ENCODE measurements at places on chromosomes 11 and 22.

DNA sequence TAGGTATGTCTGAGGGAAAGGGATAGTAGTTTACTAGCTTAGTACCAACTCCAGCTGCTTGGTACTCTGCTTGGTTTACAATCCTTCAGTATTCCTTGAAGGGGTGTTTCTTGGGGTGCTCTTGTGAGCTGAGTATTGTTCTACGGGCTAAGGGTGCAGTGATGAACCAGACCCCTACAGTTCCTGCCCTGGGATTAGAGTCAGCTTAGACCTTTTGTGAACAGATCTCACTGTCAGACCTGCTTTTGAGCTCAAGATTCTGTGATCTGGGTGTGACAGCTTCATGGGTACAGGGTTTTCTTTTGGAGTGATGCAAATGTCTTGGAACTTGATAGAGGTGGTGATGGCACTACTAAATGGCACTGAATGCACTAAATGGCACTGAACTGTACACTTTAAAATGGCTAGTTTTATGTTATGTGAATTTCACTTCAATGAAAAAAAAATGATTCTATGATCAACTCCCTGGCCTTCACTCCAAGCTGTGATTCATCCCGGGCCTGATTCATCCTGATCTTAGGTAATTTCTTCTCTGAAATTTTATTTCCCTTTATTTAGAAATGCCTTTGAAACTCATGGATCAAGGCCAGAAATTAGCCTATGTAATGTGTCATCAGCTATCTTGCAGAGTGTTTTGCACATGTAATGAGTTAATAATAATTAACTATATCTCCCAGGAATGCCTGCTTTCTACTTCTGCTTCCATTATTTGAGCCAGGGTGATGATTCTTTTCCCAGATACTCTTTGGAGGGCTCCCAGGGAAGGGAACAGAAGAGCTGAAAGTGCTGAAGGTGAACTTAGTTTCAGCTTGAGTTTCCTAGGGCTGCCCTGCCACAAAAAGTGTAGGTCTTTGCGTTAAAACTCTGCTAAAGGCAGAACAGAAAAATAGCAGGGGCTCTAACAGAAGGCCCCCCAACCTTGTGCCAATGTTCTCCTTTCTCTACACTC, 87.9 kb downstream of the NCAM1 start:
- no peak for DNase-seq

- DNase-seq = peak; percentile 95
These were observed 12.4 kb downstream of the CRY2 start for GRCh38 chr11:45859661-45860140.

- DNase-seq = peak; percentile 78
These were observed 8.4 kb downstream of the DAGLA start for GRCh38 chr11:61688365-61689163.

GRCh38 chr22:44574057-44574639, 76.1 kb upstream of the RTL6 start:
- peak; percentile 70 for DNase-seq

- DNase-seq = peak; percentile 28
These were observed 86.6 kb upstream of the ARHGAP32 start for GRCh38 chr11:129278586-129279319.

GRCh38 chr11:121104312-121104762, 3.3 kb downstream of the TECTA start:
- DNase-seq = no peak

GRCh38 chr22:24200619-24201212, 19.4 kb downstream of the SUSD2 start:
- DNase-seq = no peak

DNA sequence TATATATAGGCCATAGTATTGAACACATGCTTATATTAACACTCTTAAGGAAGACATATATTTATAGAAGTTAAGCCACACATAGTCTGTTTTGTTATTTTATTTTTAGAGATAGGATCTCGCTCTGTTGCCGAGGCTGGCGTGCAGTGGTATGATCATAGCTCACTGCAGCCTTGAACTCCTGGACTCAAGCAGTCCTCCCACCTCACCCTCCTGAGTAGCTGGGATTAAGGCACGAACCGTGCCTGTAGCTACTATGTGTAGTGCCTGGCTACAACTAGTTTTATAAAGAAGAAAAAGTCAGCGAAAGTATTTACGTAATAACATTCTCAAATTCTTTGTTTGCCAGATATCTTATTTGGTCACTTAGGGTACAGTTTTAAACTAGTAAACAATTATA, 5.6 kb upstream of the UCP2 start:
- DNase-seq = no peak

GRCh38 chr22:45009606-45010531, at the start of gene PHF21B:
Gene PHF21B, minus strand, starts transcription at chr22:45010005. Its CDS starts 456 bp downstream, at chr22:45009549.
- DNase-seq = peak; percentile 58

- no peak for DNase-seq
These were observed 5.9 kb downstream of the CADM1 start for GRCh38 chr11:115498354-115498753.

- no peak for DNase-seq
These were observed 15.5 kb downstream of the OR51B6 start for GRCh38 chr11:5366856-5367255.

DNA sequence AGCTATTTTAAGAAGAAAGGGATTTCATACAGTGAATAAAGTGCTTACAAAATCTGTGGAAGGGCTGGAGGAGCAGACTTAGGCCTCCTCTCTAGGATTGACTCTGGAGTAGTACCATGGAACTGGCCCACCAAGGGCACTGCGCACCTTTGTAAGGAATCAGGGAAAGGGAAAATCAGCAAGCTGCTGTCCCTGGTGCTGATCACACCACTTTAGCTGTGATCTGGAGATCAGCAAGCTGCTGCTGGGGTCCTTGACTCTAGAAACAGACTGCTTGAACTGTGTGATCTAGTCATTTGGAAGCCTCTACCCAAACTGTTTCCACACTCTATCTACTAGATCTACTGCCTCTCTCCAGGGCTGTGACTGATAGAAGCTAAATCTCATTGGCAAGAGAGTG, 18.4 kb upstream of the TECTA start:
- no peak for DNase-seq

GRCh38 chr11:68841718-68842426, at the start of gene CPT1A:
Gene CPT1A, minus strand, starts transcription at chr11:68841916. Its CDS starts 26,442 bp downstream, at chr11:68815474.
- DNase-seq = peak; percentile 87

GRCh38 chr11:2564008-2564530, 119.3 kb downstream of the KCNQ1 start:
- DNase-seq = no peak

DNA sequence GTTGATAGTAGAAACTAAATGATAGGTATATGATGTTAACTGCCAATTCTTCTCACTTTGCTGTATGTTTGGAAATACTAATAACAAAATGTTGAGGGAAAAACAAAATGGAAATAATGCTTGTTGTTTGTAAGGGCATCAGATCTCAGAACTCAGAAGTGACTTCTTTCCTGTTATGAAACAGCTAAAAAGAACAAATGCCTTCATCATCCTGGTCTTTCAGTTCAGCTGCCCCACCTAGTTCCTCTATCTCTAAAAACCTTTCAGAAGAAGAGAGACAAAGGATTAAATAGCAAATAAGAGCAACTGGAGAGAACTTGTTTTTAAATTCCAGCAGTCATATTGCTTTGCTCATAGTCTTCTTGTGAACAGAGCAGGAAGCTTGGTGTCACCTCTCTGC, 345.3 kb upstream of the NCAM1 start:
- no peak for DNase-seq

DNA sequence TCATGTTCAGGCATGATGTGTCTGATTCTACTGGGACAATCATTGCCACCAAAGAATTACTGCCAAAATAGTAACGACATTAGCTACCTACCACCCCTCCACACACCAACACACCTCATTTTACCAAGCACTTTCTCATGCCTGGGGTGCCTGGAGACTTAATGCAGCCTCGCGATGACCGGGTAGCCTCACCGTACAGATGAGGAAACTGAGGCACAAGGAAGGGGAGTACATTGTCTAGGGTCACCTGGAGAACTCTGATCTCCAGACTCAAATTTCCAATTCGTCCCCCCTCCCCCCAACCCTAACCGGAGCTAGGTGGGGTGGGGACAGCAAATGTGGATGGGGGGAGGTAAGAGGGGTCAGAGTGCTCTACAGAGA, 2.7 kb upstream of the RTN4RL2 start:
- DNase-seq = no peak

DNA sequence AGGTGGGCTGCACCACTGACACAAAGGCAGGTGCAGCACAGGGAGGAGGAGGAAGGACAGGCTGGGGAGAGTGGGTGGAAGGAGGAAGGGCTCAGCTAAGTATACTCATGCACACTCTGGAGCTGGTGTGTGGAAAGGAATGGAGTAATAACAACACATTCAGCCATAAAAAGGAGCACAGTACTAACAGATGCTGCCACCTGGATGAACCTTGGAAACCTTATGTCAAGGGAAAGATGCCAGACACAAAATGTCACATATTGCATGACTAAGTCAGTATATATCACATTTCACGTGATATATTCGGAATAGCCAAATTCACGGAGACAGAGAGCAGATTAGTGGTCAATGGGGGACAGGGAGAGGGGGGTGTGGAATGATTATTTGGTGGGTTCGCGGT, 389.6 kb upstream of the SYN3 start:
- DNase-seq = no peak

- DNase-seq = no peak
These were observed 512 bp upstream of the GRIA4 start for GRCh38 chr11:105609341-105609781.

DNA sequence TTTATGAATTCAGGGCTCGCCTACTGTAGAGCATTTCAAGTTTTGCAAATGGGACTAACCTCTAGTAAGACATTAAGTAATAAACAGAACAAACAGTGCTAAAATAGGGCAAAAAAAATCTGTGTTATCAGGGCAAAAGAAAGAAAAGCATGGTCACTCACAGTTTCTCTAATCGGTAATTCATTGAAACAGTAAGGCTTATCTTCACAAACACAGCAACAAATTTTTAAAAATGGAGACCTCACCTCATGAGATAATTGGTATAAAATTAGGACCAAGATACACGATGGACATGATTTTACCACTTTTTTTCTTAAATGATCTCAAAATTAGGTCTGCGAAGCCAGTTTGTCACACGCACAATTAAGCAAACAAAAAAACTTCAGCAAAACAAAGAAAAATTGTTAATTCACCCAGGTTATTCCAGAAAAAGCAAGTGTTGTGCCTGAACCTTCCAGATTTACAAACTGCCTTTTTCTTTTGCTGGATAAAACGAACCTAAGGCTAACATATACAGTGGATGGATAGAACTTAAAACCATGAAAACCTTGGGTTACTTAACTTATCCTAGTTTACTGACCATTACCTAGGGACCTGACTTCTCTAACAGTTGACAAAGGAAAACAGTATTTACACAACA, 1.4 kb downstream of the TMEM123 start:
- no peak for DNase-seq

DNA sequence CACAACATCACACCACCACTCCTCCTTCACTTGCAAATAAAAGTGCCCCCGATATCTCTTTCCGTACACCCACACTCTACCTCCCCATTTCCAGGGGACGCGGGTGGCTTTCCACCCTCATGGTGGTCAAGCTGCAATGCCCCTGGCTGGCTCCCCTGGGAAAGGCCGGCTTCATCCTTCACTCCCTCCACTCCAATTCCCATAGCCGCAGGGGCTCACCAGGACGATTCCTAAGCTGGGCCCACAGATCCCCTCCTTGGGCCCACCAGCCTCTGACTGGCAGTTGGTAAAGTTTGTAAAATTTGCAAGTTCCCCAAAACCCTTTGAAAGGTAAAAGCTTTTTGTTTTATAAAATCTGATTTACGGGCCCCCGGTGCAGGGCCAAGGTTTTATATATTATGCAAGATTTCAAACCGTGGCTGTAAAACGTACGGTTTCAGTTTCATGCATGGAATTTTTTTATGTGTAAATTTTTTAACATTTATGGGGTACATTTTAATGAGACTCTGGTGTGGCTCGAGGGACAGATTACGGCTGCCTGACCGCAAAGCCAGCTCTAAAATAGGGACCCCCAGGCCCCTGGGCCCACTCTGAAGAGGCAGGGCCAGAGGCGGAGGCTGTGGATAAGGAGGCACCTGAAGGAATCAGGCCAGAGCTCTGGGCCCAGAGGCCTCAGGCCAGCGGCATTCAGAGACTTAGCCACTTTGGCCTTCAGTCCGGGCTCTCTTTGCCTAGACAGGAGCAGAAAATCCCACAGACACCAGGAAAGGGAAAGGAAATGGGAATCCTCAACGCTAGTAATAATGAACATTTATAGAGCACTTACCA, 106.5 kb downstream of the FEZ1 start:
- DNase-seq = no peak

DNA sequence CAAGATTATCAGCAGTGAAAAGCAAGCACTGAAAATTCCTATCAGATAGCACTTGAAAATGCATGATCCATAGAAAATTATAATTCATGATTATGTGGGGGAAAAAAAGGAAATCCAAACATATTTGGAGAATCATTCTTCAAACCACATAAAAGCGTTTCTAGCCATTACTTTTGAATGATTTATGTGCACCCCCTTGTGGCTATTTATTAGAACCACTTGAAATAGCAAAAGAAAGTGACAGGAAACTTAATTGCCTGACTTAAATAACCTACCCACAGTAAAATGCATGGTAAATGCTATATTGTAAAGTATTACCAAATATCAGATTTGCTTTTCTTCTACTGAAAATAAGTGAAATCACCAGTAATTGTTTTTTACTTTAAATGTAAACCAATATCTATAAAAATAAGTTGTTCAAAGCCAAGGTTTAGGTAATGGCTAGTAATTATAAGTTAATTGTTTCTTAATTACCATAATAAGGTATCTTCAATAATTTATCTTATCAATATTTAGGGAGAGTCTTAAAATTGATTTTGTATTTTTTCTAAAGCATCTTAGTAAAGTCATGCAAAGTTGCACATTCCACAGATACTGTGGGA, 168.5 kb downstream of the ARHGAP42 start:
- no peak for DNase-seq

GRCh38 chr11:46378811-46379481, 2.5 kb upstream of the MDK start:
- DNase-seq = no peak

DNA sequence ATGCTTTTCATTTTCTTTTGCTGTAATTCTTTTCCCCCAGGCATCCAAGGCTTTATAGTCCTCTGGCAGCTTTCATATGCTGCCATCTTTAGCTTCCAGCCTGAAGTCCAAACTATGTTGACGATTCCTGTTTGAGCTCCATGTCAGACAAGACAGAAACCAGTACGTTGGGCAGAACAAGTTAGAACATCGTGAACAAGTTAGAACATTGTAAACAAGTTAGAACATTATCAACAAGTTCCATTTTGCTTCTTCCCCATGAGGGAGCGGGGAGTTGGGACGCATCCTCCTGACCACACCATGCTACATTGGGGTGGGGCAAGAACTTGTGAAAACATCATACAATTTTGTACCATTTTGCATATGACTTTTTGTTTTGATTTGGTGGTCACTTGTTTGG, 23.9 kb downstream of the GLB1L2 start:
- no peak for DNase-seq

Measured in heart left ventricle (tissue), 16 donors.